ENCODE measurements at places on chromosomes 7 and 10.

- DNase-seq, result no peak
These were observed 105.6 kb upstream of the MYO3A start for GRCh38 chr10:25828475-25828874.

GRCh38 chr10:43700306-43700705, 51.6 kb upstream of the ZNF32 start:
- no peak for DNase-seq

DNA sequence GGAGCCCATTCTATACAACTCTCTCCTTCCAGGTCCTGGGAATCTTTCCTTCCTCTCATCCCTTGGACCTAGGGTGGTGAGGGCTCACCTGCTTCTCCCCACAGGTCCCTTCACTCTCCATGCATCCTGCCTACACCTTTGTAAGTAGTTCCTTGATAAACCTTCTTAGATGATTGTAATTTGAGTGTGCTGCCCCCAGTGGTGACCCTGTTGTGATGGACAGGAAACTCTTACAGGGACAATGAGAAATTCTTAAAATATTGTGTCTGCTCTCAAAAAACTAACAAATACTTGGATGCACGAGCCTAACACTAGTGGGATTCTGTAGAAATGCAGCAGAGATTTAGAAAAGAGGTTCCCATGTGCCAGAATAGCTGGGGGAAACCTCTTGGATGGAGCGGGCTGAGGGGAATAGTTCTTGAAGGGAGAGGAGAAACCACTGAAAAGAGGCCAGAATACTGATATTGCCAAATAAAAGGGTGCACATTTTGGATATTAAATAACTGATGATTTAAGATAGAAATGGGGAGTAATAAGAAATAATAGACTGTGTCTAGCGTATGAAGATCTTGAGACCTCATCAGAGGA, 6.7 kb upstream of the PAXIP1 start:
- peak; percentile 27 for DNase-seq

DNA sequence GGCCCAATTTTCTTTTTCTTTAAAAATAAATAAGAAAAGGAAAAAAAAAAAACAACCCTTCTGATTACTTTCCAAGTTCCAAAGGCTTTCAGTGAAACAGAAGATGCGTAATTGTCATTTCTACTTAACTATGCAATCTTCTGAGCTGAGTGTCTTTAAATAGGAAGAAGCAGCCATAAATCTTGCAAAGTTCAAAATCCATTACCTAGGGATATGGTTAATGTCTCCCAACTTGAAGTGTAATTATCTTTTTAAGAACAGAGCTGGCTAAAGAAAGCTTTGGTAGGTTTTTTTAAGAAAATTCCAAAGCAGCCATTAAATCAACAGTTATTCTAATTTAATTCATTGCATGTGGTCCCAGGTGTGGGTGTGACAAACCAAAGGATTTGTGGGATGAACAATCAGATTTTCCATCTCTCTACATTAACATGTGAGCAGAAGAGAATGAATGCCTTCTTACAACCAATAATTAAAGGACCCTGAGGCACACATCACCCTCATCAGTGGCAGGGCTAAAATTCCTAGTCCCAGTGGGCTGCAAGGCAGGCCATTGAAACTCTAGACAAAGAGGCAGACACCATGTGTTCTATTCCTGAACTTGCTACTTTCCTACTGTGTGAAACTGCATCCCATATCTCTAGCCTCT, 419.2 kb downstream of the REEP3 start:
- no peak for DNase-seq

DNA sequence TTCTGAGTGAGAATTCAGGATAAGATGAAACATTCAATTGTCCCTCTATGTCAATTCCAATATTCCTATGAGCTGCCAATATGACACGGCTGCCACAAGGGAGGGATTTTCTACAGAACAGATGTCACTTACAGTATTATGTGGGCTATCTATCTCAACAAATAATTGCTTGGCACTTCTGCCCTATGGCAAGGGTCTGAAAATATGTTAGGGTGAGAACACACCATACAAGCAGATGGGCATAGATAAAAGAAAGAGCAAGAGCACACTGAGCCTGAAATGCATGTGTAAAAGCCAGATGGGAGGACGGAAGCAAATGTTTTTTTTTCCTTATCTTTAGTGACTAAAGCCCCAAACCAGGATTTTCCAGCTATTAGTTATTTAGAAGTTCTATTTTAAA, 70.1 kb upstream of the TFEC start:
- no peak for DNase-seq

DNA sequence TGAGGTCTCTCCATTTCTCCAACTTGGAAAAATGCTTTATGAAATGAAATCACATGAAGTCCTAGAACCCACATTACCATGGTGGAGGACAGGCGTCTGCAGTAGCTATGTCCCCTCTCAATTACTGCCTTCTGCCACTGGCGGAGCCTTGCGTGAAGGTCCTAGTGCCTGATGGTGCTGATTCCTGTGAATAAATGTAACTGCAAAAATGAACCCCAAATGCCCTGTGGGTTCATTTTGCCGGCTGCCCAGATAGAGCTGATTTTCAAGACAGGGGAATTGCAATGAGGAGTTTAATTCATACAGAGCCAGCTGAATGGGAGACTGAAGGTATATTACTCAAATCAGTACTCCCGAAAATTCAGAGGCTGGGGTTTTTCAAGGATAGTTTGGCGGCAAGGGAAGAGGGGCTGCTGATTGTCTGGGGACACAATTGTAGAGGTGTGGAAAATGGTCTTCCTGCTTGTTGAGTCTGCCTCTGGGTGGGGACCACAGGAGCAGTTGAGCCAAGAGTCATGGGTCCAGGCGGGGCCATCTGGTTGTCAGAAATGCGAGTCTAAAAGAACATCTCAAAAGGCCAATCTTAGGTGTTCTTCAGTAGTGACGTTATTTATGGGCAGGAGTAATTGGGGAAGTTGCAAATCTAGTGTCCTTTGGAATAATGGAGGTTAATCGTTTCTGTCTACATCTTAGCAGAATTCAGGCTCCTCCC, 13.5 kb downstream of the PRF1 start:
- DNase-seq, result no peak

DNA sequence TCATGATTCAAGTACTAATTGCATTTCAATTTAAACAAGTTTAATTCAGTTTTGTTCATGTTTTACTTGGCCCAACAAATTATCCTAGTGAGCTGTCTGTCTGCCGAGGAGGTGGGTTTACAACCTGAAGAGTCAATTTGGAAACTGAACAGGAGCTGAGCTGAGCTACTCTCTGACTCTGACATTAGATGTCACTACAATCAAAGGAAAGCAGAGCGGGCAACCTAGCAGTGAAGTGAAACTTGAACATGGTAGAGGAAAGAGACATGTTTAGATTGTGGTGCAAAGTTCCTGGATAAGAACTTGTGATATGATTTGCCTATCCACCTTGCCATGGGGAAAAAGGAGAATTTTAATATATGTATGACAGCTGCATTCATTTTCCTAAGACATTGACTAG, 9.6 kb upstream of the AGR3 start:
- peak; percentile 68 for DNase-seq

- DNase-seq, result no peak
These were observed 121.0 kb upstream of the PPP2R2D start for GRCh38 chr10:131779661-131780394.

GRCh38 chr7:106679153-106679931, 18.4 kb upstream of the CCDC71L start:
- DNase-seq, result peak; percentile 80

- DNase-seq, result no peak
These were observed 153.6 kb downstream of the IMMP2L start for GRCh38 chr7:111408724-111409123.

GRCh38 chr10:52951824-52952223, 179.2 kb upstream of the MBL2 start:
- peak; percentile 11 for DNase-seq

DNA sequence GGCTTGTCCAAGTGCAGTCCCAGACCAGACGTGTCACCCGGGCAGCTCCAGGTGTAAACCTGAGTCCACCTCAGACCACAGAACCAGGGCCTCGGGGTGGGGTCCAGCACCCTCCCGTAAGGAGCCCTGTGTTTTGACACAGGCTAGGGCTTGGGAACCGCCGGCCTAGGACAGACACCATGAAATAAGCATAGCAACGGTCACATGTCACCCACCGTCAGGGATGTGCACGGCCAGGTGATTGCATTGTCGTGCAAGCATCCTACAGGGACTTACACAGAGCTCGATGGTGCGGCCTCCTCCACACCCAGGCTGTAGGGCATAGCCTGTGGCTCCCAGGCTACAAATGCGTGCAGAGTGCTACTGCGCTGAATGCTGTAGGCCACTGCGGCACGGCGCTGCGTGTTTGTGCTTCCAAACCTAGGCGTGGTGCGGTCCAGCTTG, 10.6 kb downstream of the ZFAND2A start:
- DNase-seq, result no peak

DNA sequence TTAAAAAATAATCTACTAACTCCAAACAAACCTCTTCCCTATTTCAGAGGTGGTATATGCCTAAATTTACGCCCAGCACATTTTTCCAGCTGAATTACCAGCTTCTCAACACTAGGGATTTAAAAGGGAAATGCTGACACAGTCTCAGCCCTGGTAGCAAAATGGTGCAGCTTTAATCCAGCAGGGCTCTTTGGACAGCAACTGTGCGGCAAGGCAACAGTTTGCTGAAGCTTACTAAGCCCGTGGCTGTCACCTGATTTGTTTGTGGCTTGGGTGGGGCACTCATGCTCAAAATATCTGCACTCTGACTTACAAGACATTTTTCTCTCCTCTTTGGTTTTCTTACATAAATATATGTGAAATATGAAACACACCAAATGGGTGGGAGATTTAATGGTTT, 206.7 kb downstream of the POU6F2 start:
- no peak for DNase-seq

DNA sequence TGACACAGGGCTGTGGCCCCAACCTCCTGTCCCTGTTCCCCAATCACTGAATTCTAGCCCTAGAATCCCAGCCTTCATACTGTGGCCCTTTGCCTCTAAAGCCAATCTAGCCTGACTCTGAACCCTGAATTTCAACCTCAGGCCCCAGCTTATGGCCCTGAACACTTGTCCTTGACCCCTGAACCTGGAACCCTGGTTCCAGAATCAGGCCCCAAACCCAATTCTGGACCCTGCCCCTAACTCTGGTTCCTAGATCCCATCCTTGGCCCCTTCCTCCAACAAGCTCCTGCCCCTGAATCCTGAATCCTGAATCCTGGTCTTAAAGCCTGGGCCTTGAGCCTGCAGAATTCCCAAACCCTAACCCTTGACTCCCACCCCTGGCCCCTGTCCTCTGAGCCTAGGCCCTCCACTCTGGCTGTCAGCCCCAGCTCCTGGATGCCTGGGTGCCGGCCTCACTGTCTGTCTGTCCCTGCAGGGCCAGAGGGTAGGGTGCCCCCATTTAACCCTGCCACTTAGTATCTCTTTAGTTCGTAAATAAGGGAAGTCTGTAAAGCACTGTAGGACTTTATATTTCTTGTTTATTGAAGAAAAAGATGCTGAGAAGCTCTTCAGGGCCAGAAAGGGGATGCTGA, 1.3 kb downstream of the INPP5A start:
- no peak for DNase-seq

- peak; percentile 28 for DNase-seq
These were observed 107.2 kb upstream of the FAM180A start for GRCh38 chr7:135855846-135856245.

Measured in MV-4-11 (cell line).